ENCODE measurements at places on chromosomes 16 and 17. TPM values are rescaled to one million over a fixed set of nuclear protein-coding genes. Genes with fewer than 3 reads are reported as not detected.

Gene RMI2
- total RNA-seq: 4.2 TPM

- no peaks in the 10 kb centered on the region for H3K4me1 ChIP-seq
- no peak overlapping the region for H3K4me3 ChIP-seq
- no peaks in the 10 kb centered on the region for H3K27me3 ChIP-seq
- DNase-seq: no peak
- H3K27ac ChIP-seq: no peak overlapping the region
These were observed 26.6 kb downstream of the PIK3R5 start for GRCh38 chr17:8938933-8939332.

Gene PEMT
- 24.0 TPM for total RNA-seq

Gene SPIRE2
- total RNA-seq: 39.2 TPM

GRCh38 chr16:79062821-79063220 is 537.7 kb downstream of the MAF start:
- DNase-seq: no peak
- no peak overlapping the region for H3K27ac ChIP-seq
- H3K36me3 ChIP-seq: no peaks in the 10 kb centered on the region

GRCh38 chr17:32276171-32276601 is 10.6 kb downstream of the RHBDL3 start:
- H3K27me3 ChIP-seq: peaks cover 10% of the 10 kb centered on the region
- DNase-seq: no peak
- H3K4me3 ChIP-seq: peak overlapping the region; percentile 69
- peak overlapping the region; percentile 98 for H3K27ac ChIP-seq
- peaks cover 63% of the 10 kb centered on the region for H3K4me1 ChIP-seq

DNA sequence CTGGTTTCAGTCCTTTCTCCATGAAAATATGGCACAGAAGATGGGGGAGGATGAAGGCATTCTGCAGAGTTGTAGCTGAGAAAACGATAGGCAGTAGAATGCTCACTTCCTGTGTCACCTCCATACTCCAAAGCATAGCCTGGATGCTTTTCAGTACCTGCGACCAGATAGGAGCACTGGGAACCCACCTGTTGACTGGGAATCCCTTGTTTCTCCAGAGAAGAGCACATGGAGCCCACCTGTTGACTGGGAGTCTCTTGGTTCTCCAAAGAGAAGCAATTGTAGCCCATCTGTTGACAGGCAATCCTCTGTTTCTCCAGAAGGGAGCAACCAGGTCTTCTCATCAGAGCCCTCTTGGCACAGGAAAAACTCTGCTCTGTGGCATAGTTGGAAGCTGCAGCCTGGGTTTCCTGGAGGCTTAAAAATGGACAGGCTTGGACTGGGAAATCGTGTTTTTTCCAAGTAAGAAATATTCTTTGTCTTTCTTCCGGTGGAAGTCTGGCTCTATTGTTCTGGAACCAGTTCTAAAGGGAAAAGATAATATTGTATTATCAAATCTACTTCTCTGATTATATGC is 13.2 kb downstream of the TERF2IP start:
- H3K27me3 ChIP-seq: no peaks in the 10 kb centered on the region
- no peak for DNase-seq
- no peaks in the 10 kb centered on the region for H3K4me1 ChIP-seq
- H3K36me3 ChIP-seq: peaks cover 6% of the 10 kb centered on the region
- no peak overlapping the region for H3K27ac ChIP-seq

Gene HOXB5
- not detected for total RNA-seq

DNA sequence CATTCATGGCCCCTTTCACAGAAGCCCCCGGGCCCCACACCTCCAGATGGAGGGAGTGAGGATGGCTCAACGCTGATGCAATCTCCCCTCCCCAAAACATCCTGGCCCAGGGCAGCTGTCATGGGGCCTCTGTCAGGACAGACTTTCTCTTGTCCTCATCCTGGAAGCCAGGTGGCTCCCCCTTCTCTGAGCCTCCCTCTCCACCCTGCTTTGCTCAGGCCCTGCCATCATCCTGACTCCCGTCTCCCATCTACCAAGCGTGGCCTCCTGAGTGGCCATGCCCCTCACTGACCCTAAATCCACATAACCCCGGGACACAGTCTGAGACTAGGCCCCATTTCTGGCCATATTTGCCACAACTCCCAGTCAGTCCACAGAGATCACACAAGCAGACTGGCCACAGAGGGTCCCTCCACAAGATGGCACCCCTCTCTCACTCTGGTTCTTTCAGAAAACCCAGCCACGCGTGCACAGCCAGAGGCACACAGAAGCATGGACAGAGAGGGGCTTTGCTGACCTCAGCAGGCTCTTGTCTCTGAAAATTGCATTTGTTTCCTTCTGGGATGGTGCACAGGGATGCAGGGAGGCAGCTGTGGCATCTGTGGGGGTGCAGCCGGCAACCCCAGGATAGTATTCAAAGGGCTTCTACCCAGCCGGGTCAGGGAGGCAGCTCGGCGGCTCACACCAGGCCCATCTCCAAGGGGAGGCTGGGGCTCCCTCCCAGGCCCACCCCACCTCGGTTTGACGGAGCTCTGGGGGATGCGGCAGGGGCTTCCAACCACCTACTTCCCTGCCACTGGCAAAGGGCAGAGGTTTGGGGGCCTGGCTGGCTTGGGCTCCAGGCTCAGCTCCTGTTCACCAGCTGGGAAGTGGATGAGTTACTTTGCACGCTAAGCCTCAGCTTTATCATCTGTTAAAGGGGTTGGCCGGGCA is 16.9 kb downstream of the DOC2B start:
- H3K27me3 ChIP-seq: peaks cover 18% of the 10 kb centered on the region
- no peaks in the 10 kb centered on the region for H3K36me3 ChIP-seq
- peaks cover 8% of the 10 kb centered on the region for H3K4me1 ChIP-seq
- peak overlapping the region; percentile 65 for H3K4me3 ChIP-seq
- peak; percentile 77 for DNase-seq

DNA sequence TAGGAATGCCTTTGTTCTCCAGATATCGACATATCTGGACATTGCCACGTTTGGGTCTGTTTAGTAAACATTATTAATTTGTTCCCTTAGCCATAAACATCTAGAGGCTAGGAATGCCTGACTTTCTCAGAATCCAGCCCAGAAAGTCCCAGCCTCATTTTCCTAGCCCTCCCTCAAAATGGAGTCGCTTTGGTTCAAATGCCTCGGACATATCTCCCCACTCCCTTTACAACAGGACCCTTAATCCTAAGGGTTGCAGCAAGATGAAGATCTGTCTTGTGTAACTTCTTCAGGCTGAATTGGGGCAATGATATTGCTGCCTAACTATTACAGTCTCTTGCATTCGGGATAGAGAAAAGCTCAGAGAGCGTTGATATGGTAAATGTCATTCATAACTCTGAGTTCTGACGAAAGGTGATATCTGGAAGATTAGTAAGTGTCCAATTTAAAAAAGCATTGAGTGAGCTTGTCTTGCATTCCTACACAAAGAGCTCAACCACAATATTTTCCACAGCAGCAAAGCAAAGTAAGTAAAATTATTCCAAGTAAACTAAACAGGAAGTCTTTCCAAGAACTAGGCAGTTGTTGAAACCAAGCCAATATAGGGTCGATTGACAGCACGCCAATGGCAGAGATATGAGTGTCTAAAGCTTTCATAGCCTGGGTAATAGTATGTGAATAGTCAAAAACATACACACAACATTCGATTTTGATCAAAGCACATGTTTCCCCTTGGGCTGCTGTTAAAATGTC is 46.0 kb upstream of the ARL4D start:
- H3K27ac ChIP-seq: no peak overlapping the region
- H3K27me3 ChIP-seq: peaks cover 7% of the 10 kb centered on the region
- no peak overlapping the region for H3K4me3 ChIP-seq
- DNase-seq: no peak
- H3K36me3 ChIP-seq: peaks cover 22% of the 10 kb centered on the region
- peaks cover 2% of the 10 kb centered on the region for H3K4me1 ChIP-seq

DNA sequence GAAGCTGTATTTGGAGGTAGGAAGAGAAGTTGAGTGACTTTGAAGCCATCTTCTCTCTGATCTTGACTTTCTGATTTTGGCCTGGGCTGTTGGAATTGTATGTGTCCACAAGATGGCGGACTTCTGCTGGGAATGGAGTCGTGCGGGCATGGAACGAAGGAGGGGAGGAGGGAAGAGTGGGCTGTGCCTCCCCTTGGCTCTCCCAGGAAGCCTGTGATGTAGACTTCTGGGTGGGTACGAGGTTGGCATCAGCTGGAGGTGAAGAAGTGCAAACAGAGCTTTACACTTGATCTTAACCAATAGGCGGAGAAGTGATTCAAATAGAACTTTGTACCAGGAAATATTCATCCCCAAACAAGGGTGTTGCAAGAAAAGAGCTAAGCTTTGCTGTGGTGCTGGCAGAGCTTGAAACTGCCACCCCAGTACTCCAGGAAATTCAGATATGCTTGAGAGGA is 7.4 kb upstream of the TMEM220 start:
- H3K4me3 ChIP-seq: no peak overlapping the region
- H3K4me1 ChIP-seq: peaks cover 8% of the 10 kb centered on the region
- H3K27me3 ChIP-seq: peaks cover 7% of the 10 kb centered on the region
- DNase-seq: peak; percentile 69
- H3K27ac ChIP-seq: no peak overlapping the region

Gene FASN
- total RNA-seq: 439 TPM

- H3K27ac ChIP-seq: no peak overlapping the region
- peaks cover 12% of the 10 kb centered on the region for H3K4me1 ChIP-seq
- DNase-seq: no peak
- no peaks in the 10 kb centered on the region for H3K36me3 ChIP-seq
These were observed 11.4 kb upstream of the C16orf78 start for GRCh38 chr16:49362230-49362629.

DNA sequence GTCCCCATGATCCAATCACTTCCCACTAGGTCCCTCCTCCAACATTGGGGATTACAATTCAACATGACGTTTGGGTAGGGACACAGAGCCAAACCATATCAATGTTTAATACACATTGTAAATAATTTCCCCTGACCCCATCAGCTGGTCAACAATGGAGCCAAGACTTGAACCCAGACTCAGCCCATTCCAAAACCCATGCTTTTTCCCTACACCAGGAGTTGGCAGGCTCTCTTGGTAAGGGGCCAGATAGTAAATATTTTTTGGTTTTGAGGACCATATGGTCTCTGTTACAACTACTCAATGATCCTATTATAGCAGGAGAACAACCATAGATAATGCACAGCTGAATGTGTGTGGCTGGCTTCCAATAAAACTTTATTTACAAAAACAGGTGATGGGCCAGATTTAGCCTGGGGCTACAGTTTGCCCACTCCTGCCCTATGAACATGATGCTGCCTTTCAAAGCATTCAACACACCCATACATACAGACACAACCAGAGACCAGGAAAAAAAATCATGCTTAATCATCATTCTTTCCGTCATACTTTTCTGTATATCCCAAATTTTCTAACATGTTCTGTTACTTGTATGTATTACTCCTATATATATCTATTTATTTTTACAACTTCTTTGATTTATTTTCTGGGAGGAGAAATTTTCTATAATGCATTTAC is 22.1 kb upstream of the MSI2 start:
- no peaks in the 10 kb centered on the region for H3K27me3 ChIP-seq
- H3K4me1 ChIP-seq: no peaks in the 10 kb centered on the region
- DNase-seq: no peak
- no peak overlapping the region for H3K4me3 ChIP-seq
- H3K27ac ChIP-seq: no peak overlapping the region

DNA sequence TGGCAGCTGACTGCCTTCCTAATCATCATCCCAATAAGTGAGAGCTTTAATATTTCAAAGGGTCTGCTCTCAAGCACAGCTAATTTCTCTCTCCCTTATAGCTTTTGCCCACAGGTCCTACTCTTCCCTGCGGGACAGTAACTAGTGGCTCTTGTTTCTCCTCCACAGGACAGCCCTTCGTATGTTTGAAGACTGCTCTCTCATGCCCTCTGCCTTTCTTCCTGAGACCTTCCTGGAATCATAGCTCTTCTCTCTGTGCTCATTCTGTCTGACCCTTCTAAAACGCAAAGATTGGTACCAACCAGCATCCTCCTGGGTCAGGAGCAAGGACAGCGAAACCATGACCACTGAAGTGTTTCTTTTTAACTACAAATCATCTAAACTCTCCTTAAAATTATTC is 168.9 kb downstream of the GRIN2A start:
- no peak overlapping the region for H3K4me3 ChIP-seq
- H3K36me3 ChIP-seq: no peaks in the 10 kb centered on the region
- H3K27me3 ChIP-seq: no peaks in the 10 kb centered on the region
- no peak for DNase-seq
- no peaks in the 10 kb centered on the region for H3K4me1 ChIP-seq
- no peak overlapping the region for H3K27ac ChIP-seq

GRCh38 chr16:73041676-73042075 is 6.3 kb downstream of the ZFHX3 start:
- peaks cover 5% of the 10 kb centered on the region for H3K36me3 ChIP-seq
- H3K4me1 ChIP-seq: peaks cover 14% of the 10 kb centered on the region
- no peak for DNase-seq
- H3K27ac ChIP-seq: no peak overlapping the region

All from glutamatergic neuron (in vitro differentiated cells).